ENCODE measurements at places on chromosomes 5 and 9.
A peak's percentile ranks its signal among the peaks of the same experiment; 100 is the strongest.

DNA sequence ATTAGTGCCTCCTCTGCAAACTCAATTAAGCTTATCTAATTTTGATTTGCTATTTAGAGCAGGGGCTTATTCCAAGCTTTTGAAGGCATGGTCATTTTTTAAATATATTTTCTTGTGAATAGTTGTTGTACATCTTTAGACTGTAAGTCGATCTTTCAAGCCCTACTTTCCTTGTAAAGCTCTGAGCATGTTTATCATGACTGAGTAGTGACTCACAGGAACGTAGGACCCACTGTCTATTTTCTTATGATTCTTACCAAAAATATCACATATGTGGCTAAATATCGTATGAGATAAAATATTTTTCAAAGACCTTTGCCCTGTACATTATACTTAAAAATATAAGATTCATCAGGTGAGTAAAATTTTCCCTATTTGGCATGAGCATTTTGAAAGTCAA, 440.4 kb upstream of the GRIN3A start:
- no peak for DNase-seq

- no peak for DNase-seq
These were observed 40.0 kb upstream of the IPPK start for GRCh38 chr9:92709954-92710353.

- DNase-seq = peak; percentile 76
These were observed 639.0 kb downstream of the CCDC171 start for GRCh38 chr9:16191691-16192402.

- no peak for DNase-seq
These were observed 142.7 kb downstream of the MCTP1 start for GRCh38 chr5:95142145-95142544.

DNA sequence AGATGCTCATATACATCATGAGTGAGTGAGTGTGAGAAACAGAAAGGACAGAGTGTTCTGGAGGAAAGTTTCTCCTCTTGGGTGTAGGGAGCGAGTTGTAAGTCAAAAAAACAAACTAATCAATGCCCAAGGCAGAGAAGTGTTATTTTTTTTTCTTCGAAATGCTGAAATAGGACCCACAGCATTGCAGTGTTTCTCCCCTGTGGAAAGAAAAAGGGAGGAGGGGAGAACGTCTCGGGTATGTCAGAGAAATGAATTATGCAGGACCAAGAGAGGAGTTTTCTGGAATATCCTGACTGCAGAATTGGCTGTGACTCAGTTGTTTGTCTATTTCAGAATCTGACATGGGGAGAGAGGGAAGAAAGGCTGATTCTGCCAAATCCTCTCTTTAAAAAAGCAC, 337.9 kb upstream of the RFX3 start:
- no peak for DNase-seq

GRCh38 chr9:75063556-75064305, 24.2 kb downstream of the NMRK1 start:
- no peak for DNase-seq

DNA sequence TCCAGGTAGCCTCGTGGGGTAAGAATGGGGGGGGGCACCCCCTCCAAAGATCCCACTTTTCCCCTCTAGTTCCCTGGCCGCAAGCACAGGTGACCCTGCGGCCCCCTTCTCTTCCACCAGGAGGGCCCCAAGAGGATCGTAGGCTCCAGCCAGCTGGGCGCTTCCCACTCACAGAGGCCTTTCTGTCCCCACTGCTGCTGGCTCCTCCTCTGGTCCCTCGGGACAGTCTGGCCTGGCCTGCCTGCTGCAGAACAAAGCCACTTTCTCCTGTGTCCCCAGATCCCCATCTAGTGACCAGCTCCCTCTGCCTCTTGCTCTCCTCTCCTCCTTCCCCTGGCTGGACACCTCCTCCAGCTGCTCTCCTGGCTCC, 534 bp upstream of the SAPCD2 start:
- DNase-seq = no peak

DNA sequence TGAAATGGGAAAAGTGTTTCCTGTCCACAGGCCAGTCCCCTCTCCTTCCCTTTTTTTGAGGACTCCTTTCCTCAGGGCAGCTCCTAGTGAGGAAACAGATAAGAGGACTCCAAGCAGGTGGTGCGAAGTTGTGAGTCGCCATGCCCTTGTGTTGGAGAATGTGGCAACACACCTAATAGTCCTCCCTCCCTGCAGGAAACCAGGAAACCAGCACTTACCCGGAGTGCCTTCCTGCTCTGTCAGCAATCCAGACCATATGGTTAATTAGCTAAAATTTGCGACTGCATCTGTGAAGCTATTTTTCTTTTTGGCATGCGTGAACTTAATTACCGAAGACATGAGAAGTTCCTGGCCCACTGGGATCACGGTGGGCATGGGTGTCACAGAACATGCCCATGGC, 69.9 kb downstream of the TRIM32 start:
- DNase-seq = no peak

DNA sequence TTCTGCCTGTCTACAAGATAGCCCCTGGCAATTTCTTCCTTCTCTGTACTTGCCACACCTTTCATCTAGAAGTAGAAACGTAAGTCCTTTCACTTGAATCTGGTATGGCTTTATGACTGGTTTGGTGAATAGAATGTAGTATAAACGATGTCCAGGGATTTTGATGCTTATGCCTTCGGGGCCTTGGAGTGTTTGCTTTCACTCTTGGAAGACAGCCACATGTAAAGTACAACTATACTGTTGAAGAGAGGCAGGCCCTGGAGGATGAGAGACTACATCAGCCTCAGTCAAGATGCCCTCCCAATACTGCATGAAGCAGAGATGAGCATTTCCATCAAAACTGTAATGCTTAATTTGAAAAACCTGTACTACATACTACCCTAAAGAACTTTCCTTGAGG, 553.8 kb upstream of the C9orf72 start:
- no peak for DNase-seq

All from brain pericyte (primary cell).